MCF 10A (cell line): ENCODE measurements at places on chromosomes 16 and 17.

- DNase-seq: peak; percentile 20
Measured at GRCh38 chr17:13351046-13351445, 250.7 kb downstream of the HS3ST3A1 start.

GRCh38 chr16:3474136-3474779, 21.0 kb downstream of the C16orf90 start:
- no peak for DNase-seq

- DNase-seq: peak; percentile 84
Measured at GRCh38 chr17:7843536-7844291, 9.7 kb downstream of the KDM6B start.

- DNase-seq: no peak
Measured at GRCh38 chr17:45225964-45226530, 4.4 kb downstream of the FMNL1 start.

- DNase-seq: peak; percentile 22
Measured at GRCh38 chr16:57427824-57428223, 19.4 kb downstream of the CIAPIN1 start.

- peak; percentile 88 for DNase-seq
Measured at GRCh38 chr16:82070656-82071369, 35.8 kb downstream of the HSD17B2 start.

DNA sequence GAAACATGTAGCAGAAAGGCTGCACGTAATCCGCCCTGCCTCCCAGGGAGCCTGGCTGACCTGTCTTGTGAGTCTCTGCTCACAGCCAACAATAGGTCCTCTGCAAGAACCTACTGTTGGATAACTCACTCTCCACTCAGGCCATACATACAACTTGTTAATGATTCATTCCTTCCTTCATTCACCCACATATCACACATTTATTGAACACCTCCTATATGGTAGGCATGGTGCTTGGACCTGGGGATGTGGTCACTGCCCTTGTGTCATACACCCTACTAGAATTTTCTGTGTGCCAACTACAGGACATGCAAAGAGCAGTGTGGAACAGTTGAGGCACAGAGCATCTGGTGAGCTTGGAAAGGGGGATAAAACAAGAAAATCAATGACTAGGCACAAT, 28.1 kb upstream of the HNF1B start:
- DNase-seq: no peak

DNA sequence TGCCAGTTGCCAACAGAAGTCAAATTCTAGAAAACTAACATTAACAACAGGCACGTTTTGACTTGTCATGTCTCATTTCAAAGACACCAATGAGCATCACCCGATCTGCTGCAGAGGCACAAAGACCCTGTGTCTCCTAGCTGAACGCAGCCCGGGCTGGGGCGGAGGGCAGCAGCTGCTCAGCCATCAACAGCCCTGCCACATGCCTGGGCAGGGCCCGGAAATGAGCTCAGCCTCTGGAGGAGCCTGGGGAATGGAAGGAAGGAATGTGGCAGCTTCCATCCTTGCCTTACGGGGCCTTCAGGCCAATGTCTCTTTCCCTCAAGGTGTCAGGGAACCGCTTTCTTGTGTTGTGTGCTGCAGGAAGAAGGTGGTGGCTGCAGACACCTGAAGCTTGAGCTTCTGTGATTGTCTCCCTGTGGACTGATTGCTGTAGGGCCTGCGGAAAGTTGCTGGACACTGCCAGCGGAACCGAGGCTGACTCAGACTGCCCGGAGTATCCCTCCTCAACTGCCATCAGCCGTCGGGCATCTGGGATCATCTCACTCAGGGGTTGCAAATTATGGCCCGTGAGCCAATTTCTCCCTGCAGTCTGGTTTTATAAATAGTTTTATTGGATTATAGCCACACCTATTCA, 7.3 kb downstream of the CDH13 start:
- peak; percentile 74 for DNase-seq

DNA sequence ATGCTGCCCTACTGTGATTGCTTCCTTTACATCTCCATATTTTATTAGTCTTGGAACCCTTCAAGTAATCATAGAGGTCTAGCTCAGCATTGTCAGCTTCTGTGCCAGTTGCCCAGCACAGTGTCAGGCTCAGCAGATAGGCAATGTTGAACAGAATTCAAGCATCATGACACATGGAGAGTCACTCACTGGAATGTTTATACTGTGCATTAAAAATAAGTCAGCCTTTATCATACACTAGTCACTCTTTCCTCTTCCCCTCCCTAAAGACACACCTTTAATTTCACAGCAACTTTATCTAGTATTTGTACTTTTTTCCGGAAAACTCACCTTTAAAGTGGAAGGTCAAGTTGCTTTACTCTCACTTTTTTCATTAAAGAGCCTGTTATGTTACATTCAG, 253.8 kb upstream of the CDH11 start:
- DNase-seq: peak; percentile 28

DNA sequence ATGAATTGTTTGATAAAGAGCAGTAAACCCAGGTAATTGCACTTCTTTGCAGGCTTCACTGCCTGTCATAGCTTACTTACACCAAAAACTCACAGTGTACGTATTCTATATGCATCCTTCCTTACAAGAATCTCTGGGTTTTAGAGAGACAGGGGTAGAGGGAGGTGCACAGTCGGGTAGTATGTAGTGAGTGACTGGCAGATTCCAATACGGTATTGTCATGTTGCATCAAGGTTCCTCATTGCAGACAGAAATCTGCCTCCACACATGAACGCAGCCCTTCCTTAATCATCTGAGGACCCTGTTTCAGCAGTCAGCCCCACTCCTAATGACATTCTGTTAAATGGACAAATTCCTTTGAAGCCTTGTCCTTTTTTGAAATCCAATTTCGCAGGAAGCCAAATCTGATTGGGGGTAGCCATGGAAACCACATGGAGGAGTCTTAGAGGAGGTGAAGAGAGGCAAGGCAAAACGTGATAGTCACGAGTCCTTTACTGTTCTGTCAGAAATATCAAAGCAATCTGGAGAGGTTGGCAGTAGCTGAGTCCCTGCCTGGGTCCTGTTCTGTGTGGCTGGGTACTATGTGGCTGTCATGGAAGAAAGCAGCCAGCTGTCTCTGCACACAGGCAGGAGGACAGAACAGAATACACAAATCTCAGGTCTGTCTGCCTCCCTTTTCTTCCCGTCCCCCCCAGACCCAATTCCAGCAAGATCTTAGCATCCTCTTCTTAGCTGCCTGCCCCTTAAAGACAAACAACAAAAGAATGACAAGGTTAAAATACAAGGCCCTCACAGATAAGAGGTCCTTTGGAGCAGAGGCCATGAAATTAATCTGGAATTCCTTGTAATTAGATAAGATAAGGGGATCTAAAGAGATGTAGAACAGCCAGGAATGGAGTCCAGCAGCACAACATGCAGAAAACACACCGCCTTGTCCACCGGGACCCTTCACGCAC, 3.1 kb upstream of the SKAP1 start:
- DNase-seq: no peak

DNA sequence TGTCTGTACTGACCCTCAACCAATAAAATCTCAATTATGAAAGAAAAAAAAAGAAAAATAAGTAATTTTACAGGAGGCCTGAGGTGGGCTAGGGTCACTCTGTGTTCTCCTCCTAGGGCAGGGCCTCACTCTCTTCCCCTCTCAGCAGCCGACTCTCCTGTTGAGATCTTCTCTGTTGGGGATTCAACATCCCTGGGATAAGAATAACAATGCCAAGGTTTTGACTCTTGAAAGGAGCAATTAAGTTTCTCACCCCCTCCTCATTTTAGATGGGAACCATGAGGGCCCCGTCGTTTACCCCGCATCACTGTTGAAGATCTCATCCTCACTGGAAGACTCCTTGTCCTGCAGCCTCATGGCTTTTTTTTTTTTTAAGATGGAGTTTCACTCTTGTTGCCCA, 21.5 kb upstream of the BRCA1 start:
- no peak for DNase-seq

- DNase-seq: no peak
Measured at GRCh38 chr17:29659155-29659554, 36.4 kb upstream of the CORO6 start.

GRCh38 chr17:40696651-40697072, 6.9 kb downstream of the KRT24 start:
- DNase-seq: peak; percentile 84
